ENCODE measurements at places on chromosomes 7 and 10. TPM values are rescaled to one million over a fixed set of nuclear protein-coding genes. Genes with fewer than 3 reads are reported as not detected.

DNA sequence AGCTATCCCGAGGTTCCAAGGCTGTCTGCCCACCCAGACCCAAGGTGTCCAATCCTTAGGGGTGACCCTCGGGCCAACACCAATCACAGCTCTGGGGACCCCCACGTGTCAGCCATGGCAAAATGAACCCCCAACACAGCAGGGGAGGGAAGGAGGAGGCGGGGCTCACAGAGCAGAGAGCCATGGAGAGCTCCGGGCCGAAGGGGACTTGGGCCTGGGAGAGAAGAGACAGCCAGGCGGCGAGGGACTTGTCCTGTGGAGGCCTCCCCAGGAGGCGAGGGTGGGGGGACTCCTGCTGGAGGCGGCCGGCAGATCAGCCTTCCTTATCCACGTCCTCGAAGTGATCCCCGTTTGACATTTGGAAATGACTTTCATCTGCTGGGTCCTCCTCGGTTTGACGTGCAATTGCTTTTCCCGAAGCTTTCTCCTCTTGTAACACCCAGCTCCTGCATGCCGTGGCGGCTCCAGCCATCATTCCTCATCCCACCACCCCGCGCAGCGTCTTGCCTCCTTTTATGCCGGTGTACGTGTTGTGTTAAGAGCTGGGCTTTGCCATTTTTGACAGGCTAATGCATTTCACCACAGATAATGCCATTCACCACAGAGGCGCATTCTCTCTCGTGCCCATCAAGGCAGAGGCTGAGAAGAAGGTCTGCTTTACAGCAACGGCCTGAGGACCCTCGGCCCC is 337.4 kb downstream of the DNAJB6 start:
- H3K4me1 ChIP-seq = no peaks in the 10 kb centered on the region
- no peaks in the 10 kb centered on the region for H3K27me3 ChIP-seq
- no peaks in the 10 kb centered on the region for H3K36me3 ChIP-seq
- DNase-seq = no peak

DNA sequence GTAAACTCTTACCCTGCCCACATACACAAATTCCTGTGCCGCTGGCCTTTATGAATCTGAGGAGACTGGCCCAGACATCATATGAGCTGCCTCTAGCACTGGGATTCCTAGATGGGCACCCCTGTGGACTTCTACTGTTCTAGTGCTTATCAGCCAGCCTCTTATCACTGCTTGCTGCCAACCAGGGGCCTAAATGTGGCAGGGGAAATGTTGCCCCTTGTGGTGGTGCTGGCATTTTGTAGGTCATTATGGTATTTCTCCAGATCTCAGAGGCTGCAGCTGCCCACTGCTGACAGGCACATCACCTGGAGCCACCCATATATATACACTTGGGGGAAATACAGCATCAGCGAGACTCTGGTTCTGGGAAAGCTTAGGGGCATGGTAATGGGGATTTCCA is 5.4 kb downstream of the SFR1 start:
- H3K36me3 ChIP-seq = no peaks in the 10 kb centered on the region
- H3K27ac ChIP-seq = no peak overlapping the region
- H3K4me1 ChIP-seq = no peaks in the 10 kb centered on the region
- no peaks in the 10 kb centered on the region for H3K27me3 ChIP-seq

DNA sequence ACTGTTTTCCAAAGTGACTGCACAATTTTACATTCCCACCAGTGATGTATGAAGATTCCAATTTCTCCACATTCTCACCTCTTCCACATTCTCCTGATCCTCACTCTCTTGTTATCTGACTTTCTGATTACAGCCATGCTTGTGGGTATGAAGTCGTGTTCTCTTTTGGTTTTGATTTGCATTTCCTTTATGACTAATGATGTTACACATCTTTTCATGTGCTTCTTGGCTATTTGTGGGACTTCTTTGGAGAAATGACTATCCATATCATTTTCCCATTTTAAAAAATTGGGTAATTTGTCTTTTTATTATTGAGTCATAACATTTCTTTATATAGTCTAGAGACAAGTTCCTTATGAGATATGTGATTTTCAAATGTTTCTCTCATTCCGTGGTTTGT is 10.5 kb upstream of the GIMAP8 start:
- no peaks in the 10 kb centered on the region for H3K4me1 ChIP-seq
- H3K36me3 ChIP-seq = no peaks in the 10 kb centered on the region
- H3K27me3 ChIP-seq = no peaks in the 10 kb centered on the region
- no peak for DNase-seq
- H3K27ac ChIP-seq = no peak overlapping the region

GRCh38 chr7:44604941-44605340 is 1.5 kb upstream of the OGDH start:
- DNase-seq = no peak
- no peak overlapping the region for H3K4me3 ChIP-seq
- no peaks in the 10 kb centered on the region for H3K36me3 ChIP-seq
- no peaks in the 10 kb centered on the region for H3K27me3 ChIP-seq

DNA sequence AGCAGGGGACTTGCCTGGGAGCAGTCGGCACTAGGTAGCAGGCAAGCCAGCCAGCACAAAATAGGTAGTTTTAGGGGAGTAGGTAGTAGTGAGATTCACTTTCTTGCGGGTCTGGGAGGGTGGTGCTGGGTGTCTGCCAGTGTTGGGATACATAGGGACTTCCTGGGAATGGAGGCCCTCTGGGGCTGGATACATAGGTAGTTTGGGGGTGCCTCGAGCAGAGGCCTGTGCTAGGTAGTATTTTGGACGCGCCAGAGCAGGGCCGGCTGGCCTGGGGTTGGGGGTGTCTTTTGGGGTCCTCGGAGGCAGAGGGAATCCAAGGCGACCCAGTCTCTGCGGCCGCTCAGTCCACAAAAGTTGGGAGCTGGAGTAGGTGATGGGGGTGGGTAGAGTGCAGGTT is 2.0 kb upstream of the HOXA3 start:
- DNase-seq = peak; percentile 22
- peak overlapping the region; percentile 61 for H3K4me3 ChIP-seq
- no peaks in the 10 kb centered on the region for H3K36me3 ChIP-seq

GRCh38 chr7:156140447-156140846 is 328.2 kb upstream of the SHH start:
- H3K27me3 ChIP-seq = no peaks in the 10 kb centered on the region
- H3K4me1 ChIP-seq = no peaks in the 10 kb centered on the region
- no peaks in the 10 kb centered on the region for H3K36me3 ChIP-seq
- no peak overlapping the region for H3K27ac ChIP-seq
- H3K4me3 ChIP-seq = no peak overlapping the region
- no peak for DNase-seq

- no peaks in the 10 kb centered on the region for H3K36me3 ChIP-seq
- H3K27ac ChIP-seq = no peak overlapping the region
- H3K27me3 ChIP-seq = no peaks in the 10 kb centered on the region
Observed at GRCh38 chr7:138755842-138756590, 41.8 kb upstream of the TMEM213 start.

- no peaks in the 10 kb centered on the region for H3K4me1 ChIP-seq
- H3K36me3 ChIP-seq = no peaks in the 10 kb centered on the region
- H3K27ac ChIP-seq = no peak overlapping the region
- no peak for DNase-seq
Observed at GRCh38 chr7:29342761-29343160, 148.2 kb downstream of the CHN2 start.

DNA sequence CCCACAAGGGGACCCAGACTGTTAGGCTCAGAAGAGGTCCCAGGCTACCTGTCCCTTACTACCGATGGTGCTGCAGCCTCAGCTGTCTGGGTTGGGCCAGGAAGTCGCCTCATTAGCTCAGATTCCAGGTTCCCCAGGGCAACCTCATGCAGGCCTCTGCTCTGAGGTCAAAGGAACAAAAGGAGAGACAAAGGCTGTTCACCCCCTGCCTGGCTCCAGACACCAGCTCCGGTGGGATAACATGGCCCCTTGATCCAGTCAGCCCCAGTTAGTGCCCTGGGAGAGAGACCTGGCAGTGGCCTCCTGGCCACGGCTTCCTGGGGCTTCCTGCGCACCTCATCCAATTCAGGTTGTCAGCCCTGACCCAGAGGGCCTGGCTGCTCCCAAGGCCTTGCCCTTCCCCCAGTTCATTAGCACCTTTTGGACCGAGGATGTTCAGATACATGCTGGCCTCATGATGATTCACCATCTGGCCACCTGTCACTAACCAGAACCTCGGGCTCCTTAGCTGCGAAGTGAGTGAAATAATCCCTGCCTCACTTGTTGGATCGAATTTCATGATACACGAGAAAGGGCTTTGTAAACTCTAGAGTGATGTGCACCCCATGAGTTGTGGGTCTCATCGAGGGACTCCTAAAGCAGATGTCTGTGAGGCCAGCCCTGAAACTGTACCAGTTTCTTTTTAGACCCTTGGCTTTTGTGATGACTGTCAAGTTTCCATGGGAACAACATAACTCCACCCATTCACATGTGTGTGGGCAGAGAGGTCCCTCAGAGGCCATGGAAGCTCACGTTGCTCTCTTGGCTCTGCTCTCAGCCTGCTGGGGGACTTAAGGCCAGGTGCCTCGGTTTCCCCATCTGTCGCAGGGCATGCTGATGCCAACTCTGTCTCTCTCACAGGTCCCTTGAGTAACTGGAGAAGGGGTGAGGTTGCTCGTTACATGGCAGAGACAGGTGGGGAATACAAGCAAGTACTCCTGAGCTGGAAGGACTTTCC is 79.5 kb upstream of the PCBD1 start:
- no peak for DNase-seq
- no peak overlapping the region for H3K4me3 ChIP-seq
- no peak overlapping the region for H3K27ac ChIP-seq
- no peaks in the 10 kb centered on the region for H3K27me3 ChIP-seq
- H3K4me1 ChIP-seq = no peaks in the 10 kb centered on the region
- no peaks in the 10 kb centered on the region for H3K36me3 ChIP-seq

DNA sequence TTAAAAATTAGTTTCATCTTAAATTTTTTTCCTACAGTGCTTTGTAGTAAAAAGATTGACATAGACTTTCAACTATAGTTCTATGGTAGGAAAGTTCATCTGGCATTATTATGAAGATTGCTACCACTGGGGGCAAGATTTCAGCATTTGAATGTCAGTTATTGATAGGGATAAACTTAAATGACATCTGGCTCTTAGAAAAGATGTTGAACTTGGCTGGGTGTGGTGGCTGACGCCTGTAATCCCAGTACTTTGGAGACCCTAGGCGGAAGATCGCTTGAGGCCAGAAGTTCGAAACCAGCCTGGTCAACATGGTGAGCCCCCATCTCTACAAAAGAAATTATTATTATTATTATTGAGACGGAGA is 1.4 kb upstream of the TRA2A start:
- H3K4me1 ChIP-seq = peaks cover 7% of the 10 kb centered on the region
- no peaks in the 10 kb centered on the region for H3K36me3 ChIP-seq
- H3K4me3 ChIP-seq = no peak overlapping the region
- no peak overlapping the region for H3K27ac ChIP-seq
- DNase-seq = no peak

GRCh38 chr7:75040512-75040911 is 33.1 kb downstream of the RCC1L start:
- DNase-seq = no peak
- H3K27me3 ChIP-seq = no peaks in the 10 kb centered on the region
- no peaks in the 10 kb centered on the region for H3K36me3 ChIP-seq
- H3K27ac ChIP-seq = no peak overlapping the region
- H3K4me1 ChIP-seq = peaks cover 6% of the 10 kb centered on the region

DNA sequence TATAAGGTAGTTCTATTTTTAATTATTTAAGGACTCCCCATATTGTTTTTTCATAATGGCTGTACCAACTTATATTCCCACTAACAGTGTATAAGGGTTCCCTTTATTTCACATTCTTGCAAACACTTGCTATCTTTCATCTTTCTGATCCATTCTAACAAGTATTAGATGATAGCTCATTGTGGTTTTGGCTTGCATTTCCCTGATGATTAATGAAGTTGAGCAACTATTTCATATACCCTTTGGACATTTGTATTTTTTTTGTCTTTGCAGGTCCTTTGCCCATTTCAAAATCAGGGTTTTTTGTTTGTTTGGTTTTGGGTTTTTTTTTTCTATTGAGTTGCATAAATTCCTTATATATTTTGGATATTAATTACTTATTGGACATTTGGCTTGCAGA is 107.2 kb downstream of the EPC1 start:
- no peaks in the 10 kb centered on the region for H3K4me1 ChIP-seq
- no peak overlapping the region for H3K27ac ChIP-seq
- H3K27me3 ChIP-seq = no peaks in the 10 kb centered on the region
- no peak overlapping the region for H3K4me3 ChIP-seq

GRCh38 chr7:126698446-126698845 is 554.3 kb downstream of the GRM8 start:
- H3K36me3 ChIP-seq = no peaks in the 10 kb centered on the region
- no peak for DNase-seq
- no peak overlapping the region for H3K27ac ChIP-seq
- no peaks in the 10 kb centered on the region for H3K27me3 ChIP-seq

DNA sequence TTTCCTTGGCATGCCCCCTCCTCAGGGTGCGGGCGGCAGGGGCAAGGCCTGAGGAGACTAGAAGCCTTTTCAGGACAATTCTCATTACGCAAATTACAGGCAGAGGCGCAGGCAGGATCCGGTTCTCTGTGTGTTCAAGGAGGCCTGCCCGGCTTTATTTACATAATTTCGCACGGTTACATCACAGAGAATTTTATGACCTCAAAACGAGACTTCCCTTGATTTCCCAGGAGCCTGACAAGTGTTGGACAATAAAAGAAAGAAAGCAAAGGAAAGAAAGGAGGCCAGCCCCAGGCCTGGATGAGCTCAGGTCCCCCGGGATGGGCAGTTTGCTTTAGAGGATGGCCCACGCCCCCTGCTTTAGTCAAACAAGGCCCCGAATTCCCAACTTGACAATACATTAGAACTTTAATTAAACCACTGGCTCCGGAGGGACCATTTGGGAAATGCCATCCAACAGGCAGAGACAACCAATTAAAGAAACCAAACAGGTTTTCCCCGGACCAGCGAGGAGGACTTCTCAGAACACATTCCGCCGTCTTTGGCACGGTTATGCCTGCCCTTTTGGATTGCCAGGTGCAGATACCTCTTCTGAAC is 2.9 kb downstream of the MNX1 start:
- H3K27ac ChIP-seq = no peak overlapping the region
- peaks cover 8% of the 10 kb centered on the region for H3K4me1 ChIP-seq
- H3K36me3 ChIP-seq = no peaks in the 10 kb centered on the region
- no peak overlapping the region for H3K4me3 ChIP-seq
- no peak for DNase-seq

GRCh38 chr7:157540020-157540419 is 203.2 kb downstream of the DNAJB6 start:
- no peaks in the 10 kb centered on the region for H3K4me1 ChIP-seq
- no peak overlapping the region for H3K4me3 ChIP-seq
- H3K27me3 ChIP-seq = no peaks in the 10 kb centered on the region

DNA sequence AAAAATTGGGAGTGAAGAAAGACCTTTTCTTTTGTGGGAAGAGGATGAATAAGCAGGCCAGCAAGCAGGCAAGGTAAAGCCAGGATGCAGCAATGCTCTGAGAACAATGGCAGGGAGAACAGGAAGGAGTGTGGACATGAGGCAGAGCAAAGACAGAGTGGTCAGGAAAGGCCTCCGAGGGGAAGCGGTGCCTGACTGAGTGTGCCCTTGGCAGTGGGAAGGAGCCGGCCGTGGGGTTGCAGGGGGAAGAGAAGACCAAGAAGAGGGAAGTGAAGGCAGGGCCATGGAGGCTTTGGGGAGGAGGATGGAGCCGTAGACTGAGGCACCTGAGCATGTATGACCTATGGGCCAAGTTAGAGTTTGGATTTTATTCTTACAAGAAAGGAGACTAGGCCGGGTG is 21.9 kb upstream of the ZNF212 start:
- no peak for DNase-seq
- H3K4me1 ChIP-seq = no peaks in the 10 kb centered on the region
- H3K4me3 ChIP-seq = no peak overlapping the region
- no peaks in the 10 kb centered on the region for H3K36me3 ChIP-seq
- no peaks in the 10 kb centered on the region for H3K27me3 ChIP-seq

- DNase-seq = no peak
- H3K4me1 ChIP-seq = no peaks in the 10 kb centered on the region
- no peaks in the 10 kb centered on the region for H3K27me3 ChIP-seq
- H3K4me3 ChIP-seq = no peak overlapping the region
- H3K27ac ChIP-seq = no peak overlapping the region
- H3K36me3 ChIP-seq = no peaks in the 10 kb centered on the region
Observed at GRCh38 chr7:155963356-155963755, 151.1 kb upstream of the SHH start.

The GFRA1 gene
- total RNA-seq = 16.0 TPM

The NEUROD6 gene
- total RNA-seq = not detected

Data from ovary (tissue), 10 donors.